ENCODE measurements at places on chromosomes 7 and 10.

- DNase-seq, result no peak
These were observed 1.9 kb upstream of the EPHA1 start for GRCh38 chr7:143410521-143411004.

- peak; percentile 38 for DNase-seq
These were observed 174.5 kb upstream of the AKR1E2 start for GRCh38 chr10:4651404-4652037.

DNA sequence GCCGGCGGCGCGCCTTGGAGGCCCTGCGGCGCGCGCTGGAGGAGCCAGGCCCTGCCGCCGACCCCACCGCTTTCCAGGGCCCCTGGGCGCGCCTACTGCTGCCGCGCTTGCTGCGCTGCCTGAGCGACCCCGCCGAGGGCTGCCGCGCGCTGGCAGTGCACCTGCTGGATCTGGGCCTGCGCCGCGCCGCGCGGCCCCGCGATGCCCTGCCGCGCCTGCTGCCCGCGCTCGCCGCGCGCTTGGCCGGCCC is 280 bp downstream of the DNAAF5 start:
- DNase-seq, result no peak

- no peak for DNase-seq
These were observed 34.6 kb downstream of the TRIM8 start for GRCh38 chr10:102678842-102679289.

GRCh38 chr7:132041108-132041507 is 484.7 kb upstream of the PODXL start:
- no peak for DNase-seq

DNA sequence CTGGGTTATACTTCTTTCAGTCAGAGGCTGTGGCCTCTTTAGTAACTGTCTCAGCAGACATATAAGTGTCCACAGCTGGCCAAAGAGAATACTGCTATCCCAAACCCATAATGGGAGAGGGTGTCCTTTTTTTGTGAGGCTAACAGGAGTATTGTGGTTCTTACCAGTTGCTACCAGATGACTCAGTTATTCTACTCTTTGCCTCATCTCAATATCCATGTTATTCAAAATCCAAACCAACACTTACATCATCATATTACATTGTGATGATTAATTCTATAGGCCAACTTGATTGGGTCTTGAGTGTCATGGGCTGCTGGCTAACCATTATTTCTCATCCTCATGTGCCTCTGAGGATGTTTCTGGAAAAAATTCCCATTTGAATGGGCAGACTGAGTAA is 120.9 kb downstream of the TMEM168 start:
- no peak for DNase-seq
